ENCODE measurements at places on chromosomes 5 and 9.

GRCh38 chr9:35611230-35611797 lies 6.3 kb downstream of the TESK1 start:
- no peak for DNase-seq

- DNase-seq: no peak
Observed at GRCh38 chr5:80054682-80055081, 19.5 kb downstream of the THBS4 start.

- DNase-seq: no peak
Observed at GRCh38 chr9:81850724-81851123, 77.5 kb upstream of the SPATA31D4 start.

DNA sequence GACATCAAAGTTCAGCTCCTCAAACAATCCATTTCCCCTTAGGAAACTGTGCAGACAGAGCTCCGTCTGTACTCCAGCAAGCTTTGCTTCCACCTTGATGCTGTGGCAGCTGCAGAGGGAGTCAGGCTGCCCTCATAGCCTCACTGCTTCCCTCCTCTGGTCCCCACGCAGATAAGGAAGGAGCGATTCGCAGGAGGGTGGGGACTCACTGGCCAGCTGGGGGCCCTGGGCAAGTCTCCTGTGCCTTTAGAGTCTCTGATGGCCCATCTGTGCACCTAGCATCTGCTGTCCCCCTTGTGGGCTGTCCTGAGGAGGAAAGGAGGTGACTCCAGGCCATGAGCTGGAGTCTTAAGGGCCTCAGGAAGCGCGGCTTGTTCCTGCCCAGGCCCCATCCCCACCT lies 121.5 kb downstream of the ENTREP1 start:
- DNase-seq: no peak

DNA sequence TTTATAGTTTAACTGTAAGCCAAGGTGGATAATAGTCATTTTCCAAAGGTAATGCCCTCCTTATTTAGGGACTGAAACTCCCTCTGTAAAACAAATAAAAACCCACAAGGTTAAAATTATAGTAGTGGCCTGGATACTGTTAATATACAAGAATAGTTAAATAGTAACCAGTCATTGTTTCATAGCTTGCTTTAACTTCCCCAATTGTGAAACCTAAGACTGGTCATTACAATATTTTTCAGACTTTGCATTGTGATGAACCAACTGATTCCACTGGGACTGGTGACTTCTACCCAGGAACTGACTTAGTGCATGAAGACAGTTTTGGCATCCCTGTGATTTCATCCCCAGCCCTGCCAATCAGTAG lies 162.6 kb downstream of the SMC2 start:
- no peak for DNase-seq

DNA sequence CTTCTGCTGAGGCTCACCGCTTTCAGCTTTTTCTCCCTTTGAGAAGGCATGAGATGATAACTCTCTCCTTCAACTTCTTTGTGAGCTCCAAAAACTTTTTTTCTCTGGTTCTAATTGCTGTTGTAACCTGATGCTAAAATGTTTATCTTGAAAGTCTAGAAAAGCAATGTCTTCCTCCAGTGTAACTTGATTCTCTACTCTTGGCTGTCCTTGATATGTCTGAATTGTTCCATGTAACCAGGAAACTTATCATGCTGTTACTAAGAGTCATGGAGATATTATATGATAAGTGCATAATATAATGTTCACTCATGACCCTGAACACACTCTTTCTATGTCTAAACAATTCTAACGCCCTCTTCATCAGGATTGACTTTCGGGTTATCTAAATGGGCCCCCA lies 128.0 kb upstream of the ABCA1 start:
- no peak for DNase-seq

DNA sequence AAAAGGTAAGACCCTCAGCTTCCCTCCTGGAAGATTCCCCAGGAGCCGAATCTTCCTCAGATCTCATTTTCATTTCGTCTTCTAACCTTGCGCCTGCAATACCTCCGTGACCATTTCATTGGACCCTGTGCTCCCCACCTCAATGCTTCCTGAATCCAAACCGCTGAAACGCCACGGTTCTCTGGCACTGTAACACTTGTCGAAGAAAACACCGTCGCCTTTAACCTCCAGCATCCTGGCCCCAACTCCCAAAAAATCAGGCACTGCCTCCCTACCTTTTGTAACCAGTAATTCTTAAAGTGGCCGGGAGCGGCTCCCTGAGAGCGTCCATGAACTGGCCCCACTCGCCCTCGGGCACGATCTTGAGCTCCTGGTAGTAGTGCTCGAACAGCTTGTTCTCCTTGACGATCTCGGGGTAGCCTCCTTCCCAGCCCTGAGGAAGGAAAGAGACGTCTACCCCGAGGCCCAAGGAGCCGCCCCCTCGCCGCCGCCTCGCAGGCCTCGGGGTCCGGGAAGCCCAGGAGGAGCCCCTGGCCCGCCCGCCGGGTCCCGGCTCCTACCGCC lies 438 bp downstream of the NSUN2 start:
- no peak for DNase-seq

GRCh38 chr5:133340002-133340755 lies 272.2 kb downstream of the FSTL4 start:
- no peak for DNase-seq

DNA sequence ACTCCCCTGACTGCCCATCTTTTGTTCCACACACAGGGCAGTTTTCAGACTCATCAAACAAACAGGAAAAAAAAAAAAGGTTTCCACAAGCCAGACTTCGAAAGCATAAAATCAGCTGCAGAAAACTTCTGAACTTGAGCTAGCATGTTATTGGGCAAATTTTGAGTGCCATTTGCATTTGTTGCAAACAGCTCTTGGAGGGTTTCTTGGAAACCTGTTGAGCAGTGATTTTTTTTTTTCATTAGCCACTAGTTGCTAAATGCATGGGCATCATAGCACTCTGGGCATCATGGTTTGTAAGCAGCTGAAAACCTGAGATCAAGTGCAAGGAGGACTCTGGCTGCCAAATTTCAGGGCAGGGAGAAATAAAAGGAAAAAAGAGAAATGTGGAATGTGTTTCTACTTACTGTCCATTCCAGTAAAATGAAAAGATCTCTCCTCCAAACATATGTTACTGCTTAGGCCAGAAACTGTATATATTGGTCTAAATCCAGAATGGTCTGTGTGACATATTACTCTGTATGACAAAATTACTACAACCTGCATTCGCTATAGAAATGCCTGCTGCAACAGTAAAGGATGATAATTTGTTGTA lies 85.2 kb upstream of the SMIM23 start:
- no peak for DNase-seq

DNA sequence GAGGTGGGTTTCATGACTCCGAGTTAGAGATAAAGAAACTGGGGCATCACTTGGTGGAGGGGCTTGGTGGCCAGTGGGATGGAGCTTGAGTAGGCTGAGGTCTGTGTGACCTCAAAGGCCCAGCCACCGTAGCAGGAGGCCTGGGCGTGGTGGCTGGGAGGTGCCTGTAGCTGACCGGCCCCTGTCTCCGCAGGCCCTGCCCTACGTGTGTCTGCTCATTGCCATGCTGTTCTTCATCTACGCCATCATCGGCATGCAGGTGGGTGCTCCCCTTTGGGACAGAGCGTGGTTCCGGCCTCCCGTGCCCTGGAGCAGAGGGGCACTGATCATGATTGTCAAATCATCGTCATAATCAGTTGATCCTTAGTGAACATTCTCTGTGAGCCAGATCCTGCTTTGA lies 196.2 kb downstream of the CACNA1B start:
- DNase-seq: no peak

DNA sequence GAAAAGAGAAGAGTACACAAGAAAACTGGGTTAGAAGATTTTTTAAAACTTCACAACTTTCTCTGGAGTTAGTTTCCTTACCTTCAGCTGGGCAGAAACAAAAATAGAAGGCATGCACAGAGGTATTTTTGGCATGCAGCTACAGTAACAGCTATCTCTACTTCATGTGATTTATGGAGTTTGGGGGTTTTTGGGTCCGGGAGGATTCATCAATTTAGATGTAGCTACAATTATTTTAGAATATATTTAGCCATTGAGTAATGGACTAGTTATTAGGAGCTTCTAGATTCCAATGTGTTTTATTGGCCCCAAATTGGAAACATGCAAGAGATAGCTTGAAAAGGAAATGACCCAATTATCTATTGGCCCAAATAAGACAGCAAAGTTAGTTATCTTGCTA lies 91.6 kb upstream of the TNFAIP8 start:
- no peak for DNase-seq

DNA sequence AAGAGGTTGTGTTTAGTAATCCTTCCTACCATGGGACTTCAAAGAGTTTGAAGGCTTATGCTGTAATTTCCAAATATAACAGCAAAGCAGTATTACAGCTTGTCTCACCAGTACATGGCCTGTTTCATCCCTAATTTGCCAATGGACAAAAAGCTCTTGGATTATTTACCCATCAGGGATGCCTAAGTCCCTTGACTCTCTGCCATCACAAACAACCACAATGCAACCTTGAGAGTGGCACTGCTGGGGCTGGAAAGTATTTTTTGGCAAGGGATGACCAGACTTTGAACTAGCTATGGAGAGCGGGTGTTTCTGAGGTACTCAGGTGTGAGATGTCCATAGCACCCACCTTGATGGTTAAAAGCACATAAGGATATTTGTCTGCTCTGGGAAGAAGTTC lies 9.1 kb downstream of the MAMDC2 start:
- DNase-seq: no peak

- DNase-seq: no peak
Observed at GRCh38 chr5:71969460-71969859, 137.8 kb upstream of the MAP1B start.

- no peak for DNase-seq
Observed at GRCh38 chr5:148014276-148014675, 49.5 kb upstream of the SPINK5 start.

- no peak for DNase-seq
Observed at GRCh38 chr5:72293495-72294055, 26.5 kb downstream of the MRPS27 start.

DNA sequence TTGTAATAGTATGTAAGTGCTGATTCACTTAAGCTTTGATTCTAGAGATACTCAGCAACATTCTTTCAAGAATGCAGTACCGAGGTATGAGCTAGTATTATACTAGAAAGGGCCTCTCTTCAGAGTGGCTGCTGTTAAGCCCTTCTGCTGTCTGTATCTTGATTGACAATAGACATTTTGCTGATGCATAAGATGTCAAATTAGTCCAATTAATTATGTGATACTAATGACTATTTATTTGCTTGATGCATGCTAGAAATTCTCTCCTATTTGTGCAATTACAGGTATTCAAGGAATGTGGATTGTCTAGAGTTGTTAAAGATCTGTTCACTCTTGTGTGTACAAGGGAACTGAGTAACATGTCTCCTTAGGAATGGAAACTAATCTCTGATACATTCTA lies 92.3 kb upstream of the PTGER4 start:
- DNase-seq: no peak

- DNase-seq: no peak
Observed at GRCh38 chr9:132989414-132989996, 11.0 kb downstream of the GFI1B start.

- DNase-seq: no peak
Observed at GRCh38 chr9:69696802-69697201, 24.6 kb upstream of the APBA1 start.

- no peak for DNase-seq
Observed at GRCh38 chr9:105697871-105698270, 3.5 kb downstream of the TMEM38B start.

DNA sequence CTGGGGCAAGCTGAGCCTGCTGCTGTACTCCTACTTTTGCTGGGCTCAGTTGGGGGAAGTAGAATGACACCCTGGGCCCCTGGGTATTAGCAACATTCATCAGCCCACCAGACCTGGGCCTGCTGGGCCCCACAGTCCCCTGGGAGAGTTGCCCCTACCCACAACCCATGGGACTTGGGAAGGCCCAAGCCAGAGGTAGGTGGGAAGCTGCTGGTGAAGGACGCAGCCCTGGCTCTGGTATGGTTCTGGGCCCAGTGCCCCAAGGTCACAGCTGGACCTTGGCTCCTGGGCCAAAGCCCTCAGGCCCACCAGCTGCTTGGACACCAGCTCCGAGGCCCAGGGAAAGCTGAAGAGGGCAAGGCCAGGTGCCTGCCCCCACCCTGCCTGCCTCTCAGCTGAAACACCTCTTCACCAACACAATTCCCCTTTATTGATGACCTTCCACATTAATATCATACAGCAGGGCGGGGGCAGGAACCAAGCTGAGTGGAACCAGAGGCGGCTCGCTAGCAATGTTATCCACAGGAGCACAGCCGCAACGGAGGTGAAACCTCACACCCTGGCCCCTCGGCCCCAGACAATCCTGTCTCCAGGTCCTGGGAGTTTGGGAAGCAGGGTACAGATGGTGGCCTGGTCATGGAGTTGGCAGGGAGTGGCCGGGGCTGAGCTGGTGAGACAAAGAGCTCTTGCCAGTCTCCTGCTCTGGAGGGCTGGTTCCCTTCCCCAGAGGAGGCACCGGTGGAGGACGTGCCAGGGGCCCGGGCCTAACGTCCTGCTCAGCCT lies 13.7 kb downstream of the DOLPP1 start:
- DNase-seq: no peak

DNA sequence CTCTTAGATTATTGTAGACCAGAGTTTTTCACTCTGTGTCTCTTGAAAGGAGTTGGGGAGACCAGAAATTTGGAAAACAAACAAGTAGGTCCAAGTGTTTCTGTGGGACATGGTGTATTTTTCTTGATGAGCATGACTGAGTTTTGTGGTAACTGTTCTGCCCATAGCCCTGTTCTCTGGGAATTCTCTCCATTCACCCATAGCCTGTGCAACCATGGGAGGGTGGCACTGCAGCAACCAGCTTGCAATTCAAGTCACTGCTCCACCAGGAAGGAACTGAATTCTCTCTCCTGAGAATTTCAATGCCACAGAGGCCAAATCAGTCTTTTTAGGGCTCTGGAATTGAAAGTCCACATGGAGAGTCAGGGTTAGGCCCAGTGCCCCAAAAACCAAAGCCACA lies 475.3 kb upstream of the TRPC7 start:
- DNase-seq: no peak

- no peak for DNase-seq
Observed at GRCh38 chr5:160504906-160505305, 83.3 kb downstream of the PTTG1 start.

DNA sequence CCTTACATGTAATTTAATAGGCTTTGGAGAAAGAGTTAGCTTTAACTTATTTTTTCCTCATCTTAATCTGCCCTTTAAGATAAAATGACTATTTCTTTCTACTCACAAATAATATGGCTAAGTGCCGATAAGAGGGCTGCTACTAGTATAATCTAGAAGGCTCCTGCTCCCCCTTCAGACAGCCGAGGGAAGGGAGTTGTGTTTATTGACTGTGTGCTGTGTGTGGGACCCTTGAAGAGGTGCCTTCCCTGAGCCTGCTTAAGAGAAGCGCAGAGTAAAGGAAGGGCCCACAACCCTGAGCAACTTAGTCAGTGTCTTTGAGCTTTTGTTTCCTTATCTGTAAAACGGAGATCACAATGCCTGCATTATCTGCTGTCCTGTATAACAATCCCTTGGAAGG lies 28.1 kb upstream of the CKMT2 start:
- no peak for DNase-seq

GRCh38 chr9:130444565-130445221 lies at the start of gene ASS1:
TSS of gene ASS1 (plus strand) at chr9:130444961. CDS start at chr9:130452229, 7,268 bp downstream.
- no peak for DNase-seq

DNA sequence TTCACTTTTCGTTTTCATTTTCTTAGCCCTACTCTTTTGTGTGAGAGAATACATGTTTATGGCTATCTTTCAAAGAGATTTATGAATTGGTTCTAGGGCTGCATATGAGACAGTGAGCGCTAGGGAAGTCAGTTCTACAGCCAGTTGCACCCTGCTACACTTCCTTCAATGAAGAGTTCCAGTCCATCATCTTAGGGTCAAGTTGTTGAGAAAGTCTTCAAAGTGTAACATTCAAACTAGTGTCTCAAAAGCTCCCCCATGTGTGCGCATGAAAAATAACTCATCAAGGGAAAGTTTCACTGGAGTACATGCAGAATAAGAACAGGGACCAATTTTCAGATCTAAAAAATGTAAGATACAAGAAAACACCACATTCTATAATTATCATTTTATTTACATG lies 317.2 kb downstream of the DEPDC1B start:
- no peak for DNase-seq
